GM10248 (cell line): ENCODE measurements at places on chromosomes 2 and 18.

- DNase-seq: no peak
Observed at GRCh38 chr2:59342166-59342565, 1101.0 kb upstream of the FANCL start.

DNA sequence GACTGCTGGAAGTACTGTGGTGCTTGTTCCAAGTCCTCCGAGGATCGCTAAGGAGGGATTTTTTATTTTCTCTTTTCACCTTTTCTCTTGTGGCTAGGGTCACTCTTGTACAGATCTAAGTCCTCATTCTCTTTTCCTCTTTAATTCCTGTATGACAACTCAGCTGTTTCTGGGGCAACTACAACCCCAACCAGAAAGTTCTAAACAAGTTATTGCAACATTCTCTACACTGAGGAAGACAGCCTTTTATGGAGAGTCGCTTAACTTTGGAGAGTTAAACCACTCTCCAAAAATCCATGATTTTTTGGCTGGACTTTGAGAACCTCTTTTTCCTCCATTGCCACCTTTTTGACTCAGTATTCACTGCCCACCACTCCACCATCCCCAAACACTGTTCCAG lies 74.0 kb upstream of the SESTD1 start:
- DNase-seq: no peak

DNA sequence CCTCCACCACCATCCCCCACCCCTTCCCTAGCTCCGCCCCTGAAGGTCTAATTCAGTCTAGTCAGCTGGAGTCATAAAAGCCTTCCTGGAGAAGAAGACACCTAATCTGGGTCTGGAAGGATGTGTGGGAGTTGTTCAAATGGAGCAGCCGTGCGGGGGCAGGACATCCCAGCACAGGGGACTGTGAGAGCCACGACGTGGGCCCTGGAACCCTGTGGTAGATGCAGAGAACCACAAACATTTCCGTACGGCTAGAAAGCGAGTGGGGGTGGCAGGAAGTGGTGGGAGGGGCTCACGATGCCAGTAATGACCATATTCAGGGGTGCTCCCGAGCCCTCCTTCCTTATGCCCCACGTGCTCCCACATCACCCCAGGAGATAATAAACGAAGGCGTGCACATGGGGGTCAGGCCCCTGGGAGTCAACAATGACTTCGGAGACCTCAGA lies 20.9 kb upstream of the COL6A3 start:
- DNase-seq: no peak

DNA sequence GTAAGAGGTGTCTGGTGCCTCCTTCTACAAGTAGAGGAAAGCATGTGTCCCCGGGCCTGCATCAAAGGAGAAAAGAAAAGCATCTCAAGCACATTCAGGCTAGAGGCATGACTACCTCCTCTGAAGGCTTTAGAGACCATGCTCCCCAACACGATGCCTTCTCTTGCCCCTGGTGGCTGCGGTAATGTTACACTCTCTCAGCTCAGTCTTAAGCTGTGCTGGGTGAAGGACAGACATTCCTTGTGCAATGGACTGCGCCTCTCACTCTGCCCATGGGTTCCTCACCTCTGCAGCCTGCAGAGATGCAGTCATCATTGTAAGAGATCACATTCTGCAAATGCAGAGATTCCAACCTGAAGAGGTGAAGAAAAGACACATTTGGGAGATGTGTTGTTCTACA lies 148.2 kb upstream of the HNRNPA3 start:
- DNase-seq: no peak

DNA sequence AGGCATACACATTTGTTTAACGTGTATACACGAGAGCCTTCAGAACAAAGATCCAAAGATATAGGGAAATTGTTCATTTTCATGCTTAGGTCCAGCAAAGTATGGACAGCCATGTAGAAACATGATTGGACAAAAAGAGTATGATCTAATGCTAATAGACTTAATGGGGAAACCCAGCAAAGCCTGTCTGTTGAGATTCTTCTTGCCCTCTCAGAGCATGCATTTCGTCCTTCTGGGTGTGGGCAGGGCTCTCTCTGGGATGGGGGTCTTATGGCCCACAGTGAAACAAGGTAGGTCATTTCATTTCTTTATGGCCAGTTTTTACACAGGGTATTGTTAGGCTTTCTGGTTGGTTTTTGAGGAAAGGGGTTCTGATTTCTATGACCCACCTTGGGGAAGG lies 124.4 kb downstream of the COMMD1 start:
- DNase-seq: no peak

- DNase-seq: no peak
Observed at GRCh38 chr2:150052457-150052856, 435.0 kb downstream of the RND3 start.

- DNase-seq: no peak
Observed at GRCh38 chr2:66717218-66717905, 282.4 kb downstream of the MEIS1 start.

GRCh38 chr2:19823507-19823906 lies 78.3 kb downstream of the TTC32 start:
- DNase-seq: no peak

DNA sequence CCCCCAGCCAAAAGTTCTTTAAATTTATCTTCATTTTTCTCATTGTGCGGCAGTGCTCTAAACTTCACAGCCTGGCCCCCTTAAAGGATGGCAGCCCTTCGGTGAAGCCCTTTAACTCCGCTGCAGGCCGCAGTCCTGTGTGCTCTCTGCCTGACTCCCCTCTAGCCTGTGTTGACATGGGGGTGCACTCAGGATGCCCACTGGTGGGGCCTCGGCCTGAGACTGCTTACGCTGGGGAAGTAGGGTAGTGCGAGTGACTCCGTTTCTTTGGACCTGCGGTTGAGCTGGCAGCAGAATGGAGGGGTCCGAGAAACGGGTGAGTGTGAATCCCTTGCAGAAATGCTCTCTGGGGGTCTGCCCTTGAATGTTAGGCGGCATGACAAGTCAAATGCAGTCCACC lies 5.6 kb downstream of the RAB12 start:
- DNase-seq: no peak

DNA sequence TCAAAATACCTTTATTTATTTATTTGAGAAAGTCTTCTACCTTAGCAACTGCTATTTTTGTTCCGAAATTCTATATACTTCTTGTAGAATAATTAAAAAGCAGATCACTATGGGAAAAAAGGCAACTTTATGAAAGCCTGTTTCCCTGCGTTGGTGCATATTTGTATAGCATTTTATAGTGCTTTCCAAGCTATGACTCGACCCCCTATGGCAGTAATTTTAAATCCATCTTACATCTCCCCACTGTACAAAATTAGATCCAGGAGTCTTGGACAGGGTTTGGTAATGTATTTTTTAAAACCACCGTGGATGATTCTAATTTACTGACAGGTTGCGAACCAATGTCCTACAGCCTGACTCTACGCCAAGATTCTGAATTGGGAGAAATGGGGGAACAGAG lies 10.1 kb downstream of the TANK start:
- DNase-seq: no peak

DNA sequence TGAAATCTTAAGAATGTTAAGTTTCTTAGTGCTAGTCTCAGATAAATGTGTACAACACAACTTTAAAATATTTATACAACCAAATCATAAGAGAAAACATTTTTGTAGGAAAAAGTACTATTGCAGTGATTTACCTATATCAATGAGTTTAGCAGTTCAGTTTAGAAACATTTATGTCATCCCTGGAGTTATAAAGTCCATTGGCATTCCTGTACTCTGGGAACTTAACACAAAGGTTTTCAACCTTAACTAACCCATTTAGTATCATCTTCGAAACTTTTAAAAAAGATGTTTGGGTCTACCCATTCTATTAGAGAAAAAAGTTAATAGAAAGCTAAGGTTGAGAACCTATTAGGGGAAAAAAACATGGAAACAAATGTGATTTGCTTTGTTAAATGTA lies 10.9 kb downstream of the AFTPH start:
- no peak for DNase-seq

- no peak for DNase-seq
Observed at GRCh38 chr2:205778356-205778755, 96.1 kb downstream of the NRP2 start.

DNA sequence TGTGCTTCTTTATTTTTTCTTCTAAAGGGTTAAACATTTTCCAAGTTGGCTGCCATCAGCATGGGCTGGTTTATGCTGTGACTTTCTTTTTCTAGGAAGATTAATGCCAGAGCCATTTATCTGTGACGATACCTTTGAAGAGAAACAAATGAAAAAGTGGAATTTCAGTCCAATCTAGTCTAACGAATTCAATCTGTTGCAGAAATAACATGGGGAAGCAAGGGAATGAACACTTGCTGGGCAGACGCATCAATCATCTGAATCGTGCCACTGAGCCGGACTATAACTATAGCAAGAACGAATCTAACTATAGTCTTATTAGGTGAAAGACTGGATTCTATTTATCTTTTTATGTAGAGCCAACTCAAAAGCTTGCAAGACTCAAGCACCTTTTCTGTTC lies 66.2 kb downstream of the CD8B2 start:
- DNase-seq: no peak

- peak; percentile 73 for DNase-seq
Observed at GRCh38 chr2:200471324-200471848, 38.5 kb downstream of the KCTD18 start.

GRCh38 chr2:46171411-46171953 lies 125.7 kb upstream of the EPAS1 start:
- no peak for DNase-seq
